T-helper 2 cell treated with Interferon-gamma antibody and Interleukin-4, amounts not matched to agents 5 μg/mL and 100 μg/mL, for 36 hours (primary cell): ENCODE measurements at places on chromosomes 6 and 20.

- DNase-seq, result no peak
Measured at GRCh38 chr6:43862925-43863324, 92.9 kb downstream of the VEGFA start.

- no peak for DNase-seq
Measured at GRCh38 chr20:36752582-36752981, 6.7 kb upstream of the NDRG3 start.

GRCh38 chr6:143356101-143356880 lies 94.2 kb downstream of the ADAT2 start:
- DNase-seq, result no peak

DNA sequence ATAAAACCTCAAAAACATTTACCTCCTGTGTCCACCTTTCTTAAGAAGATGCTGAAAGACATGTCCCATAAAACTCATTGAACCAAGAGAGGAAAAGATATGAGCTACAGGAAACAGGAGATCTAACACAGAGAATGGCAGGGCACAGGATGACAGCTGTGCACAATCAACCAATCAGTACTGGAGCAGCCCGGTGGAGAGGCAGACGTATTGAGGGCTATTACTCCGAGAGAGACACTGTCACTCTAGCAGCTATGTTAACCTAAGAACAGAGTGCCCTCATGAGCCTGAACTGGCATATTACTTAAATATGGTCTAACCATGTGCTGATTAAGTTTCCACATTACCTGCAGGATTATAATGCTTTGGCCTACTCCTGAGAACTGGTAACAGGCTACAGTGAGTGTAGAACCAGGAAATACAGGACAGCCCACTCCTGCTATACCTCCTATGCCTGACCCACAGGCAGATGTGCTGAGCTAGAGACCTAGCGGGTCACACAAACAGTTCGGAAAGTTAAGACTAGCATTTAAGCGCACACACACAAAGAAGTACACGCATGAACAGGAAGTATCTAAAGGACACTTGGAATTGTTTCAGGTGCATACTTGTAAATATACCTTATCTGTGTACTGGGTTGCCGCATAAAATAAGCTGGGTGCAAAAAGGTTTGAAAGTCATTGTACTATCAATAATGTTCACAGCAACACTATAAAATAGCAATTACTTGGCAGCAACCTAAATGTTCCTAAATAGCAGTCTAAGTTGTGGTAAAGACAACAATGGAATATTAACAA lies 199.3 kb upstream of the SHLD1 start:
- DNase-seq, result no peak

GRCh38 chr20:32984196-32984595 lies 20.0 kb downstream of the SUN5 start:
- DNase-seq, result no peak

- no peak for DNase-seq
Measured at GRCh38 chr6:113433335-113433991, 423.7 kb upstream of the MARCKS start.
